Adrenal gland (tissue), 19 donors: ENCODE measurements at places on chromosomes 4 and X. TPM values are rescaled to one million over a fixed set of nuclear protein-coding genes. Genes with fewer than 3 reads are reported as not detected.

The PDCL2 gene
- 0.94 TPM for total RNA-seq

- peaks cover 4% of the 10 kb centered on the region for H3K27me3 ChIP-seq
- DNase-seq, result no peak
- no peak overlapping the region for H3K4me3 ChIP-seq
- H3K36me3 ChIP-seq, result no peaks in the 10 kb centered on the region
- H3K4me1 ChIP-seq, result no peaks in the 10 kb centered on the region
Measured at GRCh38 chr4:1105067-1105466, 8.3 kb downstream of the RNF212 start.

The NSG1 gene
- total RNA-seq, result 6.4 TPM

The RAPGEF2 gene
- total RNA-seq, result 26.1 TPM

The SGCB gene
- 44.8 TPM for total RNA-seq

The SLC26A1 gene
- total RNA-seq, result 4.5 TPM

GRCh38 chr4:158610790-158611189 is 60.9 kb downstream of the C4orf46 start:
- H3K27me3 ChIP-seq, result no peaks in the 10 kb centered on the region
- H3K27ac ChIP-seq, result no peak overlapping the region
- no peaks in the 10 kb centered on the region for H3K36me3 ChIP-seq
- no peaks in the 10 kb centered on the region for H3K4me1 ChIP-seq

DNA sequence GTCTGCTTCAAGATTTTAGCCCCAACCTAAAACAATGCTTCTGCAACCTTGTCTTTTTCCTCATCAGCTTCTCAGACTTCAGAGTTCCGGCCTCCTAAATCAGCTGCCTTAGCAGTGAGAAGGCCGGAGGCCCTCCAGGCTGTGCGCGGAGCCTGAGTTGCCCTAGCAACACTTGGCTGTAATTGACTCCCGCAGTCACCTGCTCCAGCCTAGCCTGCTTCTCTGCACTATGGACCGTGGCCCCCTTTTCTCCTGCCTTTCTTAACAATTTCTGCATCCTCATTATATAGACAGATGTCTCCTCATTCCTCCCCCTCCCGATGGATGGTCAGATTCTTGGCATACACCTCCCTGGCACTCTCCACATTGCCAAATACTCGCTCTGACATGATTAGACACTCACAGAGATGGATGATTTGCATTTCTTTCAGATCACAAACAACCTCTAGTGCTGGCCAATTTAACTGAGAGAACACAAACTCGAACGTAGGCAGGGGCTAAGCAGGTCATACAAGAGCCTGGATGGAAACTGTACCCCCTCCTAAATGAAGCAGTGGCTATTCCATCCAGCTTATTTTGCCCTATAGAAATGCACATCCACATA is 9.5 kb upstream of the HUWE1 start:
- H3K4me3 ChIP-seq, result no peak overlapping the region
- H3K27me3 ChIP-seq, result peaks cover 8% of the 10 kb centered on the region
- no peaks in the 10 kb centered on the region for H3K4me1 ChIP-seq
- no peak overlapping the region for H3K27ac ChIP-seq
- DNase-seq, result no peak
- no peaks in the 10 kb centered on the region for H3K36me3 ChIP-seq

The PPARGC1A gene
- 5.1 TPM for total RNA-seq

The GABRG1 gene
- total RNA-seq, result 0.04 TPM

The SCML2 gene
- total RNA-seq, result 3.3 TPM

The TRIM60 gene
- not detected for total RNA-seq

- no peaks in the 10 kb centered on the region for H3K4me1 ChIP-seq
- H3K27ac ChIP-seq, result no peak overlapping the region
- H3K4me3 ChIP-seq, result no peak overlapping the region
- no peaks in the 10 kb centered on the region for H3K27me3 ChIP-seq
Measured at GRCh38 chr4:107837317-107837716, 12.6 kb downstream of the SGMS2 start.

DNA sequence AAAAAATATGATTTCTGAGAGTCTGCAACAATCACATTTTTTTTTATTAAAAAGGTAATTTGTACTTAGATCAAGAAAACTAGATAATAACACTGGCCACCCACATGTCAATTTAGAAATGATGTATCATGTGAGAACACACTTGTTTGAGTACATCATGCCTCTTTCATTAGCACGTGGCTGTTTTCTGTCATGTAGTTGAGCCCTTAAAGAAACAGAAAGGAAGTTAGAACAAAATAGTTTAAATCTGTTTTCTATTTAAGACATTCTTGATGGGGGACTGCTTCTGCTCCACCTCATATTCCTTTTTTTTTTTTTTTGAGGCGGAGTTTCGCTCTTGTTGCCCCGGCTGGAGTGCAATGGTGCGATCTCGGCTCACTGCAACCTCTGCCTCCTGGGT is 207.5 kb downstream of the NSUN7 start:
- no peak overlapping the region for H3K27ac ChIP-seq
- H3K27me3 ChIP-seq, result no peaks in the 10 kb centered on the region
- no peaks in the 10 kb centered on the region for H3K36me3 ChIP-seq
- DNase-seq, result no peak
- H3K4me3 ChIP-seq, result no peak overlapping the region

The RHOXF2B gene
- total RNA-seq, result not detected

The DCX gene
- total RNA-seq, result not detected

GRCh38 chr4:73668782-73669201 is 48.6 kb upstream of the RASSF6 start:
- DNase-seq, result peak; percentile 55
- no peaks in the 10 kb centered on the region for H3K27me3 ChIP-seq
- peak overlapping the region; percentile 81 for H3K27ac ChIP-seq
- peaks cover 21% of the 10 kb centered on the region for H3K4me1 ChIP-seq
- H3K4me3 ChIP-seq, result peak overlapping the region; percentile 1
- no peaks in the 10 kb centered on the region for H3K36me3 ChIP-seq

DNA sequence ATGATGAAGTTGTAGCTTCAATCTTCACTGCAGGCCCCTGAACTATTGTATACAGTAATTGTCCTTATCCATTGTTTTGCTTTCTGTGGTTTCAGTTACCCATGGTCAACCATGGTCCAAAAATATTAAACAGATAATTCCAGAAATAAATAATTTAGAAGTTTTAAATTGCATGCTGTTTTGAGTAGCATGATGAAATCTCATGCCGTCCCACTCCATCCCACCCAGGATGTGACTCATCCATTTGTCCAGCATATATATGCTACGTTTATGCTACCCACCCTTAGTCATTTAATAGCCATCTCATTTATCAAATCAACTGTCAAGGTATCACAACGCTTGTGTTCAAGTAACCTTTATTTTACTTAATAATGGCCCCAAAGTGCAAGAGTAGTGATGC is 34.5 kb downstream of the IQCM start:
- no peaks in the 10 kb centered on the region for H3K4me1 ChIP-seq
- no peak overlapping the region for H3K4me3 ChIP-seq
- H3K27me3 ChIP-seq, result no peaks in the 10 kb centered on the region
- no peak overlapping the region for H3K27ac ChIP-seq

DNA sequence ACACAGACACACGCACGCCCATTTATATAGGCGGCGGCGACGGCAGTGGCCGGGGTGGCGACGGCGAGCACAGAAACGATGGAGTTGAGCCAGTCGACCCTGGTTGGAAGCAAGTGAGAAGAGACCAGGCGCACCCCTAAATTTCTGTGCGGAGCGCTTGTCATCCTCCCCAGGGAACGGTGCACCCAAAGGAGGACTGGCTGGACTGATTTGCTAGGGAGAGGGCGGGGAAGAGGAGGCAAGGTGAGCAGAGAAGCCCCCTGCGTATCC is 302 bp downstream of the NHS start:
- peak overlapping the region; percentile 28 for H3K4me3 ChIP-seq
- peak overlapping the region; percentile 78 for H3K27ac ChIP-seq
- no peaks in the 10 kb centered on the region for H3K4me1 ChIP-seq
- no peaks in the 10 kb centered on the region for H3K36me3 ChIP-seq
- no peak for DNase-seq

GRCh38 chrX:132750331-132751062 is 207.9 kb downstream of the HS6ST2 start:
- no peak for DNase-seq
- H3K4me3 ChIP-seq, result no peak overlapping the region
- no peaks in the 10 kb centered on the region for H3K36me3 ChIP-seq
- H3K4me1 ChIP-seq, result no peaks in the 10 kb centered on the region

DNA sequence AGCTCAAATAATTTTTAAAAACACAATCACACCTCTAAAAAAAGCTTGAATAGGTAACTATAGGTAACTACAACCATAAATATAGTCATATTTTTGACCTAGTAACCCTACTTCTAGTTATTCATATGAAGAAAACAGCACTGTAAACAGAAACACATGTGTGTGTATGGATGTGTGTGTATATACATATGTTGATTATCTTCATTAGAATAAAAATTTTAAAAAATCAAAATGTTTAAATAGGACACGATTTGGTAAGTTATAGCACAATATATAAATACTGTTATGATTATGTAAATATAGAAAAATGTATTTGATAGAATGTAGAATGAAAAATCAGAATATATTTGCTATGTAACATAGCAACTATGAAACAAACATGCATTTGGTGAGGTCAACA is 258.1 kb upstream of the GK2 start:
- H3K27me3 ChIP-seq, result no peaks in the 10 kb centered on the region
- no peak for DNase-seq
- H3K36me3 ChIP-seq, result no peaks in the 10 kb centered on the region

- H3K27ac ChIP-seq, result no peak overlapping the region
- H3K4me3 ChIP-seq, result no peak overlapping the region
- no peak for DNase-seq
- H3K27me3 ChIP-seq, result peaks cover 5% of the 10 kb centered on the region
Measured at GRCh38 chr4:89657931-89658700, 178.8 kb downstream of the SNCA start.

The DIPK2B gene
- total RNA-seq, result 3.5 TPM

- no peaks in the 10 kb centered on the region for H3K36me3 ChIP-seq
- no peak for DNase-seq
- no peak overlapping the region for H3K4me3 ChIP-seq
Measured at GRCh38 chrX:10074241-10074941, 82.4 kb upstream of the CLCN4 start.

The RENBP gene
- total RNA-seq, result 15.5 TPM

- H3K4me3 ChIP-seq, result no peak overlapping the region
- peaks cover 7% of the 10 kb centered on the region for H3K4me1 ChIP-seq
- H3K27me3 ChIP-seq, result peaks cover 17% of the 10 kb centered on the region
- H3K27ac ChIP-seq, result no peak overlapping the region
- peak; percentile 68 for DNase-seq
Measured at GRCh38 chrX:20530406-20530921, 263.8 kb upstream of the RPS6KA3 start.

- H3K36me3 ChIP-seq, result no peaks in the 10 kb centered on the region
- no peak overlapping the region for H3K4me3 ChIP-seq
- no peaks in the 10 kb centered on the region for H3K27me3 ChIP-seq
- H3K4me1 ChIP-seq, result no peaks in the 10 kb centered on the region
Measured at GRCh38 chr4:70531981-70532380, 13.6 kb downstream of the AMTN start.

DNA sequence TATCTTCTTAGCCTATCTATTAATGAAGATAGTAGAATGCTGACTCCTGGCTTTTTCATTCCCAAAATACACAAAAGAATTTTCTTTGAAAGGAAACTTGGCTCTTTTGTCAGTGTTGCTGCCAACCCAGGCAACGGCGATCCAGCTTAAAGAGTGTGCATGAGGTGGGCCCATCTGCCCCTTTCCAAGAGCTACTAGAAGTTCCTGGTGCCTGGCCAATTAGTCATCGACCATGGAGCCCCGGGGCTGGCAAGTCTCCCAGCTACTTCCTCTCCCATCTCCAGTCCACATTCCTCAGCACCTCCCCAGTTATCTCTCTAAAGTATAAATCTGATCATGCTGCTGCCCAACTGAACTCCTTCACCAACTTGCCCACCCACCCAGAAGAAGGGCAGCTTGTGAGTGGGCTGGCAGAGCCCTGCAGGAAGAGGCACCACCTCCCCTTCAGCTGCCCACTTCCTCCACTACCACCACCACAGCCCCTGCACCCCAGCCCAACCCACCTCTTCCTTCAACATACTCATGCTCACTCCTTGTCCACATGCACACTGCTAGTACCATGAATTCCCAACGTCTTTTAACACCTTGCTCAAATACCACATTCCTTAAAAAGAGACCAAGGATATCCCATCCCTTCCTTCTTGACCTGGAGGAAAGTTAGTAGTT is 158.2 kb upstream of the MAP3K15 start:
- peak; percentile 76 for DNase-seq
- H3K27me3 ChIP-seq, result no peaks in the 10 kb centered on the region
- H3K27ac ChIP-seq, result no peak overlapping the region
- H3K4me1 ChIP-seq, result no peaks in the 10 kb centered on the region
- no peak overlapping the region for H3K4me3 ChIP-seq

The TBCK gene
- total RNA-seq, result 61.9 TPM
